Central memory CD4-positive, alpha-beta T cell (primary cell): ENCODE measurements at places on chromosomes 11 and 22.

DNA sequence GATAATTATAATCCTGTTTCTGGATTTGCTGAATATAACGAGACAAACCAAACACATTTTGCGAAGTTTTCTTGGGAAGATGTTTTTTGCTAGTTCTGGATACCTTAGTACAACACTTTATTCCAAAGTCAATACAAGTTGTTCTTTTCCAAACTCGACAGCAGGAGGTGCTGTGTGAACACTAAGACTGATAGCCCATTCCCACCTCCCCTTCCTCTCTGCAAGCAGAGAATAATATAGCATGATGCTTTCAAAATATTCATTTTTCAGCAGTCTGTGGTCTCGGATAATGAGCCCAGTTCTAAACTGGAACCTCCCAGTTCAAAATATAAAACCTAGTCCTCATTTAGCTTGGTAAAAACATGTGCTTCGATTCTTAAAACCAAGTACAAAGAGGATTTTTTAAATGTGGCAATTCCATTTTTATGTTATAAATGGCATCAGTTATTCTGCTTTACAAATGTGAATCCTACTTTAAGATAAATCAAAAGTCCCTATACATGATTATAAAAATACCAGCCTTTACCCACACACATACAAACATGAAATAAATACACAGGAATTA is 129.1 kb downstream of the DCDC1 start:
- DNase-seq: peak; percentile 1

DNA sequence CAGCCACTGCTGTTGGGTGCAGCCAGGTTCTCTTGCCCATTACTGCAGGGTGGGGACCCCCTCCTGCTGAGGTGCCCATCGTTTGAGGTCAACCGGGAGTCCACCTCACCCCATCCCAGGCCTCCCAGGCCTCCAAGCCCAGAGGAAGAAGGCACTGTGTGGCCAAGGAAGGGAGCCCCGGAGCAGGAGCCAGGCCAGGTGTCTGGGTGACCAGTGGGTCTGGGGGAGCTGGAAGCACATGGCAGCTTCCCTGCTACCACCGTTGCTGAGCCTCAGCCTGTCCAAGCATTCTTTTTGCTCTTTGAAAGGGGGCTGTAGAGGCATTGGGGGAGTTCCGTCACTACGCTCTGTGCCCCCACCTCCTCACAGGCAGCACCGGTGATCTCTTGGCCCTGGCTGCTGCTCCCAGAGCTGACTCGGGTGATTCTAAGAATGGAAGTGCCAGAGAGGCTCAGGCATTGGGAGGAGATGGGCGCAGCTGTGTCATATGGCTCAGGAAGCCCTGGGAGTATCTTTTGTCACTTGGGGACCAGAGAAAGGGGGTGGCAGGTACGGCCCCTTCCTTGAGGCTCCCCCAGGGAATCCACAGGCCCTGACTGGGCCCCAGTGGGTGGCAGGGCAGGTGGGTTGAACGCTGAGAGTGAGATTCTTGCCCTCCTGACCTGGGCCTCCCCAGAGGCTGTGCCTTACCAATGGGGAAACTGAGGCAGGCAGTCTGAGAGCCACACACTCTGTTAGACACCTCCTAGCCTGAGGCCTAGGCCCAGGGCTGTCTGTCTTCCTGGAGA is 1.9 kb downstream of the SEPTIN5 start:
- no peak for DNase-seq

GRCh38 chr11:15434529-15434928 is 319.8 kb downstream of the INSC start:
- DNase-seq: no peak

DNA sequence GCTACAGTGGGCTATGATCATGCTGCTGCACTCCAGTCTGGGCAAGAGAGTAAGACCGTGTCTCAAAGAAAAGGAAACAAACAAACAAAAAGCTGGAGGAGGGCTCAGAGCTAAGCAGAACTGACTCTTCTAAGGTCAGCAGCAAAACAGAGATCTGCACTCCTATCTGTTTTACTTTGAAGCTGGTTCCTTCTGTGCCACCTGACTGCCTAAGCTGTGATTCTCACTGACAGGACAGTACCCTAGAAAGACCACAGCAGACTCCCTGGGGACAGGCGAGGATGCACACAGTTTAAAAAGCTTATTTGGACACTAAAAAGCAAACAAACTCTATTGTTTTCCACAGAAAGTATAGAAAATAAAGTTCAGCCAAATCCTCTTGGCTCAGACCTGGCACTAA is 30.5 kb downstream of the NEFH start:
- no peak for DNase-seq

GRCh38 chr22:32492111-32492510 is 17.5 kb downstream of the FBXO7 start:
- no peak for DNase-seq

DNA sequence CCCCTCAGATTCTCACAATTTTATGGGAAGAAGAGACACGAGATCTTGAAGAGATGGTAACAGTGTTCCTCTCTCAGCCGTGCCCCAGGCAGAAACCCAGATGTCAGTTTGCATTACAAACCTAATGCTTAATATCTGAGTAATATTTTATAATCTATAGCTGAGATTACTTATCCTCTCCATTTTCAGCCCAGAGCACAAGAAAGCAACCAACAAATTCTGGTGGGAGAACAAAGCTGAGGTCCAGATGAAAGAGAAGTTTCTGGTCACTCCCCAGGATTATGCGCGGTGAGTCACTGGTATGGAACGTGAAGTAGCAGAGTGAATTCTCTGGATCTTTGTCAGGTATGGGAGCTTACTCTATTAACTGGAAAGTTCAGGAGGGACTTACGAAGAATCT is 884 bp downstream of the CENATAC start:
- DNase-seq: no peak

DNA sequence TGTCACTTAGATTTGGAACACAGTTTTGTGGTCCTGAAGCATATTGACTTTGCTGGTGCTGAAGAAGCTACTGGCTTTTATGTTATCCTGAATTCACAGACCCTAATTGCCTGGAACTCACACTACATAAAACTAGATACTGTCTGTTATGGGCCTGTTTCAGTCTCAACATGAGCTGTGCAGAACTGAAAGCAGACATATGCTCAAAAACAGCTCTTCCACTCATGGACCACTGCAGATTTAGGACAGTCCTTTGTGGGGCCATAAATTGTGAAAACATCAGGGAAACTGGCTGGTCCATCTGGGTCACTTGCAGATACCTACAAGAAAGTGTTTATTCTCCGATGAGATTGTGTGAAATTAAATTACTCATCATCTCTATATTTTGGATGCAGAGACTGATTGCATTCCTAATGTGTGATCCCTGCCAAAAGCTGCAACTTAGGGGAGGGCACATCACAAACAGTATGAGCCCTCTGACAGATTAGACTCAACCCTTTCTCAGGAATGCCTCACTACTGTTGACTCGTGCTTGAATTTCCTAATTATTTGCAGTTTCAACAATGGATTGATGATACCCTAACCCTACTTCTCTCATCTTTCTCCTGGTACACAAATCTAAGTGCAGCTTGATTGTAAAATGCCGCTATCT is 10.2 kb upstream of the CLNS1A start:
- DNase-seq: no peak

DNA sequence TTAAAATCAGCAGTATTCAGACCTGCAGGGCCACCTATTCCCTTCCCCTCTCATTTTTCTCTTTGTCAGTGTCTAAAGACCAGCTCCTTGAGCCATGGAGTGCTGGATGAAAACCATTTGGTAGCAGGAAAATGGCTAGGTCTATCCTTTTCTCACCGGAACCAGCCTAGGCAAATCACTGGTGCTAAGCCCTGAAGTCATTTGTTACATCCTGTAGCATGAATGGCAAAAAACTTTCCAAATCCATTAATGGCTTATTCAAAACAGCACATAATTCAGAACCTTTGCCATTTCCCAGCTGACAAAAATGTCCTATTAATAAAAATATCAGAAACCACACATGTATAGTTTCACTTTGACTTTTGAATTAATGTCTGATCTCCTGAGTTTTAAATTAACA is 209.5 kb upstream of the E2F8 start:
- no peak for DNase-seq

DNA sequence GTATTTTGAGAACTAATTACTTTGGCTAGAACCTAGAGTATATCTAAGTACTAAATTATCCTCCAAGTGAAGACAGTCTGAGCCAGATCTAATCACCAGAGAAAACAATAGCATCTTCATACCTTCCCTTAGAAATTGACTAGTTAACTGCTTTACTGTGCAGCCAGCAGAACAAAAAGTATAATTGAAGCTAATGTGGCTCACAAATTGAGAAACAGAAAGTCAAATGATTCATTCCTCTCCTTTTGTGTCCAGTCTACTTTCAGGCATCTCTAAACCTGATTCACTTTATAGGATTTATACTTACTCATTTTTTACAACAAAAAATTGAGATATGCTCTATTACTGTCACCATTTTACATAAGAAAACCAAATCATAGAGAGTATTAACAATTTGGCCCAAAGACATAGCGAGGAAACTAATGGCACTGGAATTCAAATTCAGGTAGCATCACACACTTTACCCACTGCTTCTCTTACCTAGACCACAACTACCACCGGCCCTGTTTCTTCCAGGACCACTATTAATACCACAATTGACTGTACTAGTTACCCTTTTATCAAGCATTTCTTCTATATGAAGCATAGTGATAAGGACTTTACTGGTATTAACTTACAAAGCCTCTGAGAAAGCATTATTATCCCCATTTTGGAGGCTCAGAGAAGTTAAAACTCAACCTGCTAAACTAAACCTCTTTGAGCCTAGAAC is 1402.6 kb upstream of the TENM4 start:
- DNase-seq: no peak

- peak; percentile 55 for DNase-seq
Observed at GRCh38 chr11:33040033-33040861, 875 bp downstream of the TCP11L1 start.

GRCh38 chr11:102560555-102561011 is 30.0 kb upstream of the MMP7 start:
- DNase-seq: peak; percentile 24

DNA sequence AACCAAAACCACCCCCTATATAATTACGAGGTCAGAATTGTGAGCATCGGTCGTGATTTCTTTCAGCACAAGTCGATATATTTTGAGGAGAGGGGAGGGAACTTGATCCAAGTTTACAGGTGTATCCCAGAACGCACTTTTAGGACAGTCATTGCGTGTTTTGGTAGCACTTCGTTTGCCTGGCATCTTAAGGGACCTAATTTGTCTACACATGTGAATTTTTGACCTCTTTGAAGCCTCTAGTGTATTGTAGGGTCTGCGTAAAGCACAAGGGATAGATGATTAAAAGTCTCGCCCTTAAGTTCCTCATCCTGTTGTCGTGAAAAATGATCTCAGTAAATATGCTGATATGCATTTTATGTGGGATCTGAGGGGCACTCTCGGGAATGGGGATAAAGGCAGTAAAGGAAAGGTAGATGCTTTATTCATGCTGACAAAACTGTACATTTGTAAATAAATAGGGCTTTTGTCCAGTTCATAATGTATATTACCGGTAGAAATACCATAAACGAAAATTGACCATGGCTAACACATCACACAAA is 632 bp upstream of the CCDC34 start:
- DNase-seq: no peak

DNA sequence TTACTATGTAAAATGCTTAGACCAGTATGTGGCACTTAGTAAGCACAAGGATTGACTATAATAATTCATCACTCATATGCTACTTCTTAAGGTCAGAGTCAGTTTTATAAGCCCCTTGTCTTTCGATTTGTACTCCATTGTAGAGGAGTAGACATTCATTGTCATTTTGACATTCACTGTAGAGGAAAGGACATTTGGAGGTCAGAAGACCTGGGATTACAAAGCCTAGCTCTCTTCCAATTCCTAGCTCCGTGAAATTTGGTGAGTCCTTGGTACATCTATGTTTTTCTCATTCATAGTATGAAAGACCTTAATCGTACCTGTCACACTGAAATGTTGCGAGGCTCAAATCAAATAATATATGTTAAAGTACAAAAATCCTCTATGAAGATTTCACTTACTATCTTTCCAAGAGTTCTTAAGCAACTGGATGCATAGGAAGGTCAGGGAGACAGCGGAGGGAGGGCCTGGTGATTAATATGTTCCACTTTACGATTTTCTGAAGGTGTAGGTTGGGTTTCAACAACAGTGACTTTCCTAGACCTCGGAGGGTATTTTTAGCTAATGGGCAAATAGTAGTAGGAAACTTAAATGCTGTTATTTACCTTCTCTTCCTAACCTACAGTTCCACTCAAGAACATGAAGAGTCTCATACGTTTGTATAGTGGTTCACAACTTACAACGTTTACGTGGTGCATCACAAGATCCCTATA is 1.4 kb upstream of the EMSY start:
- no peak for DNase-seq

DNA sequence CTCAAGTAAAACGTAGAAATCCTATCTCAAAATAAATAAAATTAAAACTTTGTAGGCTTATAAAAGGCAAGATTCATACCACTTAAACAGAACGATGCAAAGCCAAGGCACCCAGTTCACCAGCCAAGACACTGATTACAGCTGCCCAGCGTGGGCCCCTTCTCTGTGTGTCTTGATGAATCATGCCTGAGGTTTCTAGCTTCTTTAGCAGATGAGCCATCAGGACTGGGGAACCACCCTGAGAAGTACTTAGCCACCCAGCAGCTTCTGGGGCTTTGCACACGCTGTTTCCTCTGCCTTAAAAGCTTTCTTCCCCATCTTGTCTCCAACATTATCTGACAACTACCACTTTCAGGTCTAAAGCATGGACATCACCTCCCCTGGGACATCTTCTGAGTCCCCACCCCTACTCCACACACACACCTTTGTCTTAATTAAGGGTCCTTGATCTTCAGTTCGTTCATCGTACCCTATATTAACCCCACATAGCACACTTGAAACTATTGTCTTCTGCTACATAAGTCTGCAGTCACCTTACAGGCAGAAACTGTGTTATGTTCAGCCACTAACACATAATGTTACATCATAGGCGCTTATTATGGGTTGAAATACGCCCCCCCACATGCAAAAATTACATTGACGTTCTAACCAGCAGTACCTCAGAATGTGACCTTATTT is 8.7 kb upstream of the LAYN start:
- no peak for DNase-seq

GRCh38 chr11:22566293-22566692 is 59.3 kb downstream of the FANCF start:
- no peak for DNase-seq

- DNase-seq: no peak
Observed at GRCh38 chr22:27240298-27241075, 561.1 kb downstream of the MN1 start.

GRCh38 chr11:34792814-34793258 is 123.3 kb downstream of the APIP start:
- no peak for DNase-seq

DNA sequence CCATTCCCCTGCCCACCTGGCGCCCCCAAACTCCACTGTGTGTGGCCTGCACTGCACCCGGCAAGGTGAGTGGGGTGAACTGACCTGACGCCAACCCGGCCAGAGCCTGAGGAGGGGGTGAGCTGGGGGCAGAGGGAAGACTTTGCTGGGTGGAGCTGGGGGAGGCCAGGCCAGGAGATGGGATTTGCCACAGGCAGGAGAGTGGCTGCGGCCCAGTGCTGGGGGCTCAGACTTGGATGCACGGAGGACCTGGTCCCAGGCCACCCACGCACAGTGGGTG is 17.8 kb upstream of the FLRT1 start:
- DNase-seq: no peak
